Activated CD8-positive, alpha-beta memory T cell treated with anti-CD3 and anti-CD28 coated beads for 1 hour (primary cell): ENCODE measurements at places on chromosomes 1 and 21.

DNA sequence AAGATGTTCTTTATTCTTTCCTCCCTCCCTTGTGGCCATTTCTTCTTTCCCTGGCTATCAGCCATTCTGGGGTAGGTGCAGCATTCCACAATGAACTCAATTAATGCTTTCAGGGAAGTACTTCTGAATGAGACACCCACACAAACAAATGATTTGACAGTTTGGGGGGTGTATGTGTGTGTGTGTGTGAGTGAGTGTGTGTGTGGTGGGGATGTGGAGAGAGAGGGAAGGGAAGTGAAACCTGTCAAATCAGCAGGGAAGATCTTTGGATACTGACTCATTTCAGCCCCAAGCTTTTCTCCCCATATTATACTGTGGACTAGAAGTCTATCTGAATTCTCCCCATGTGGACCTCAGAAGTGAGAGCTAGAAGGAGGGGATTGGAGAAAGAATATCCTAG lies 154.9 kb upstream of the CD34 start:
- no peak for DNase-seq

DNA sequence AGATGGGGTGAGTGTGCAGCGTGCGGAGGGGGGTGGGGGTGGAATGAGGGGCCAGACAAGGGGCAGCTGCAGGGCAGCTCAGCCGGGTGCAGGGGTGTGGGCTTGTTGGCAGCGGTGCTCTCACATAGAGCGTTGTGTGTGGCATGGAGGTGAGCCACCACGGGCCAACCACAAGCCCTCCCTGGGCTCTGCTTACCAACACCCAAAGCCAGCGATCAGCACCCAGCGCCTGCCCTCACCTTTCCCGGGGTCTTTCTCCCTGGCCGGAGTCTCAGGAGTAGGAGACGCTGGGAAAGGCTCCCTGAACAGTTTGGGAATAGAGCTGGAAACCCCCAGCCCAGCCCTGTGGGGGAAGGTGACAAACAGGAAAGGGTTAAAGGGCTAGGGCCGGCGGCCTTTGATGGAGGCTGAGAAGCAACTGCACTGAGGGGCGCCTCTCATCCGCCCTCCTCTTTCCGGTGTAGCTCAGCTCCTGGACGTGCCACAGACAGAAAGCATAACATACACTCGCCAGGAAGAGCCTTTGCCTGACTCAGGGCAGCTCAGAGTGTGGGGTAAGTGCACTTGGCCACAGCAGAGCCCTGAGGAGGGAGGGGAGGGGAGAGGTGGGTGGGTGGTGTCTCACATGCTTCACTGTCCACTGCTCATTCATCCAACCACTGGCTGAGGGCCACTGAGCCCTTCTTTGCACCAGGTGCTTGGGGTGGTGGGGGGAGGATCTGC lies 577 bp downstream of the IKBKE start:
- no peak for DNase-seq

GRCh38 chr1:184061396-184062003 lies 10.0 kb downstream of the TSEN15 start:
- DNase-seq: no peak

DNA sequence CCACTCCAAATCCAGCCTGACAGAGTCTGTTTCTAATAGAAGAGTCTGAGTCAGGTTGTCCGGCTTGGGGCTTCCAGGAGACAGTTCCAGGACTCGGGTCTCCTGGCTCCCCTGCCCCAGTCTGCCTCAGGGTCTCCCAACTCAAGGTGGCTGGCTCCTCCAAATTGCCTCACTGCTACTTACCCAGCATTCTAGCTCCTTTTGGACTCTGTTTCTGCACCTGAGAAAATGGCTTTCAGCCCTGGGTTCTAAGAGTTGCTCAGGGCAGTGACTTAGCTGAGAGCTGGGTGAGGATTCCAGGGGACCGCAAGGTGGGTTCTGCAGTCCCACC lies 5.5 kb upstream of the IGFN1 start:
- DNase-seq: no peak

DNA sequence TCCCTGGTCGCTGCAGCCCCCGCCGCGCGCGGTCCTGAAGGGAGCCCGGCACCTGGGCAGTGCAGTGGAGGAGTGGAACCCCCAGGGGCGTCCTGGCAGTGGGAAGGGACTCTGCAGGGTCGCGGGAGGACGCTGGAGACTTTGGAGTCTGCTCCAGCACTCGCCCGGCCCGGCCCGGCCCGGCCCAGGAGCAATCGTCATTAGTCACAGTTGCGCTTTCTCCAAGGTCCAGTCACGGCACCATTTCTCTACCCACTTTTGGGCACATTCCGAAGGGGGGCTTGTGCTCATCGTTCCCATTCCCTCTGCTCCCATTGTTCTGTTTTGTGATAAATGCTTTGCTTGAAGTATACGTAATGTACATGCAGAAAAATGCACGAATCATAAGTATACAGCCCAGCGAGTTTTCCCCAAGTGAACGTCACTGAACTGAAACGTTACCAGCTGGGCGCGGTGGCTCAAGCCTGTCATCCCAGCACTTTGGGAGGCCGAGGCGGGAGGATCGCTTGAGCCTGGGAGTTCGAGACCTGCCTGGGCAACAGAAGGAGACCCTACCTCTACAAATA lies 999 bp downstream of the THAP3 start:
- DNase-seq: no peak

DNA sequence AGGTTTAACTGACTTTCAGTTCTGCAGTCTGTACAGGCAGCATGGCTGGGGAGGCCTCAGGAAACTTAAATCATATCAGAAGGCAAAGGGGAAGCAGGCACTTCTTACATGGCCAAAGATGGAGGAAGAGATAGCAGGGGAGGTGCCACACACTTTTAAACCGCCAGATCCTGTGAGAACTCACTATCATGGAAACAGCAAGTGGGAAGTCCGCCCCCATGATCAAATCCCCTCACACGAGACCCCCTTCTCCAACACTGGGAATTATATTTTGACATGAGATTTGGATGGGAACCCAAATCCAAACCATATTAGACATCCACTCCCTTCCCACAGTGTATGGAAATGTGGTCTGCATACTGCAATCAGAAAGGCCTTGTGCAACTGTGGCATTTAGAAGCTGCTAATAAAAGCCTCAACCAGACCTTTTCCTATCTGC lies 148.2 kb downstream of the FCRL5 start:
- DNase-seq: no peak

- no peak for DNase-seq
These were observed 11.5 kb downstream of the TRIM46 start for GRCh38 chr1:155184835-155185782.

- no peak for DNase-seq
These were observed 183.0 kb downstream of the CYYR1 start for GRCh38 chr21:26389971-26390641.

- DNase-seq: no peak
These were observed 19.2 kb upstream of the BCAR3 start for GRCh38 chr1:93700532-93701469.

GRCh38 chr21:28937737-28938136 lies 54.9 kb downstream of the LTN1 start:
- DNase-seq: no peak

DNA sequence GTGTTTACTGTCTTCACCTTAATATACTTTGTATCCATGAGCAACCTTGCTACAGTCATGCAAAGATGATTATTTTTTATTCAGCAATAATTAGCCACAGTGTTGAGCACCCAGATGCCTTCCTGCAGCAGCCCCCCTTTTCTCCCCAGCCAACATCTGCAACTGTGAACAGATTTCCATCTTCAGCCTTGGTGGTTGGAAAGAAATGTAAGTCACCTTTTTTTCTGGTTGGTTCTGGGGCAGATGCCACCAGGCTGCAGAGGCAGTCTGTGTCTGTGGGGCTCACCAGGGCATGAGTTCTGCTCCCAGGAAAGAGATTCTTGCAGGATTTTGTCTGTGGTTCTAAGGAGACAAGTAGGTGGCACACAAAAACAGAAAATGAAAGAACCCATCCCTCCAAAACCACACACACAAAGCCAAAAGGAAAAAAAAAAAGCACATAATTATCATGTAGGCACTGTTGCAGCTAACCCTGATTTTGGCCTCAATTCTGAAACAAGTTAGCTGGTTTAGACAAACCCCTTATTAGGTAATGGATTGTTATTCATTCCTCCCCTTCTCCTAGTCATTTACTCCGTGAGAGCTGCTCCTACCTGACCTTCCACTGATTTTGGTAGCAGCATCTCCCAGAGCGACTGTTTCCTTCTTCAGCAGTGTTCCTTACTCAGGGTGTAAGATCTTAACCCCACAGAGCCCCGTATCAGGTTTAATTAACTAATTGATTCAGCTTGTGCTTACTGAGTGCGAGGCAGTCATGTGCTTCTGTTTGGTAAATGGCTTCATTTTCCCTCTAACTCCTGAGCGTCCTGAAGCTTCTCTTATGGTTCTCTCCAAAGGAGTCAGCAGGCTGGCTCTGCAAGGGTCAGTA lies 36.5 kb downstream of the GALNT2 start:
- DNase-seq: no peak

GRCh38 chr21:41759214-41759840 lies 7.5 kb downstream of the RIPK4 start:
- no peak for DNase-seq

DNA sequence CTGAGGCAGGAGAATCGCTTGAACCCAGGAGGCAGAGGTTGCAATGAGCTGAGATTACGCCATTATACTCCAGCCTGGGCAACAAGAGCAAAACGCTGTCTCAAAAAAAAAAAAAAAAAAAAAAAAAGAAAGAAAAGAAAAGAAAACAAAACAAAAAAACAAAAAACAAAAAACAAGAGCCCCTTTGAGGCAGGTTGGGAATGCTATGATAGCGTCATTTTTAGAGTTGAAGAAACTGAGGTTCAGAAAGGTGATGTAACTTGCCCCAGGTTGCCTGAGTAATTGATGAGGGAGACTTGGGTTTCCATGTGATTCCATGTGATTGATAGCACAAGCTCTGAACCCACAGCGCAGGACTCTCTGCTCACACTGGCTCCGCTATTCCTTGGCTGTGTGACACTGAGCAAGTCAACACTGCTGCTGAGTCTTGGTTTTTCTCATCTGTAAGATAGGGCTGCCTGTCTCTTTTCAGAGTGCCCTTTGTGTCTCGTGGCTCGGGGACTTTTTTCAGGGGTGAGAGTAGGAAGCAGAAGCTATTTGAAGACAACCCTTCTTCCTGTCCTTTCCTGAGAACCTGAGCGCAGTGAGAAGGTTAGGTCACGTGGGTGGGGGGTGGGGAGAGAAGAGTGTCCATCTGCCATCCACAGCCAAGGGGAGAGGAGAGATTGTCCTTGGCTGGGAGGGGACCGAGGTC lies 2.5 kb downstream of the CNR2 start:
- DNase-seq: no peak

GRCh38 chr1:9388335-9389180 lies 95.9 kb downstream of the SPSB1 start:
- no peak for DNase-seq

GRCh38 chr1:54360165-54361005 lies 45.8 kb downstream of the SSBP3 start:
- no peak for DNase-seq

DNA sequence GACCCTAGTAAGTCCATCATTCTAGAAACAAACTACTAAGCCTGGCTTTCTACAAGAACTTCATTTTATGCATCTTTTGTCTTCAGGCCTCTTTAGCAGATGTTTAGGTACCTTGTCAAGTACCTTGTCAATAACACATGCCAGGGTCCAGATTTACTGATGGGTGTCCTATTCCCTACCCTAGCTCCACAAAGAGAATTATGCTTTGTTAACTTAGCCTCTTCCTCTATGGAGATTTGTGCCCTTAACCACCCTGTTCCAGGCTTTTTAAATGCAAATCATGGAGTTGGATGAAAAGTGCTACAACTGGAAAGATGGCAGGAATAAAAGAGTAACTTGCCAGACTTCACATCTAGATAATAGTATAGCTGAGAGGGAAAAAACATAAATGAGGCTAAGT lies 42.7 kb downstream of the SPATA46 start:
- DNase-seq: no peak

- no peak for DNase-seq
These were observed at the start of gene TRIM67 for GRCh38 chr1:231161667-231162296. Gene TRIM67, plus strand, starts transcription at chr1:231162058. Its CDS starts 912 bp downstream, at chr1:231162970.

DNA sequence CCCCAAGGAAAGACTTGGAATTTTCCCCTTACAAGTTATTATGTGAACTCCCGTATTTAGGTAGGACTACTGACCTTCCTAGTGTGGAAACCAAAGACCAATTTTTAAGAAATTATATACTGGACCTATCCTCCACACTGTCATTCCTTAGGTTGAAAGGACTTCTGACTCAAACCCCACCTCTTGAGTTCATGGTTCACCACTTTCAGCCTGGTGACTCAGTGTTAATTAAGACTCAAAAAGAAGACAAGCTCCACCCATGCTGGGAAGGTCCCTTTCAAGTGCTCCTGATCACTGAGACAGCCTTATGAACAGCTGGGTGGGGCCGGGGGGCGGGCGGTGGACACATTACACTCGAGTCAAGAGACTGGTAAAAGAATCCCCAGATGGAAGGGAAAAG lies 113.2 kb downstream of the LRRC53 start:
- no peak for DNase-seq
